GM23248 (cell line): ENCODE measurements at places on chromosomes 11 and 22.

- no peak for DNase-seq
These were observed 15.2 kb downstream of the E2F8 start for GRCh38 chr11:19225581-19225980.

GRCh38 chr11:68508425-68508824 is 47.9 kb downstream of the PPP6R3 start:
- no peak for DNase-seq

- peak; percentile 50 for DNase-seq
These were observed 30.1 kb upstream of the FIBIN start for GRCh38 chr11:26963764-26964163.

GRCh38 chr22:47294576-47294975 is 532.1 kb downstream of the TBC1D22A start:
- DNase-seq = no peak

- no peak for DNase-seq
These were observed 15.1 kb downstream of the RCN1 start for GRCh38 chr11:32105871-32106560.

DNA sequence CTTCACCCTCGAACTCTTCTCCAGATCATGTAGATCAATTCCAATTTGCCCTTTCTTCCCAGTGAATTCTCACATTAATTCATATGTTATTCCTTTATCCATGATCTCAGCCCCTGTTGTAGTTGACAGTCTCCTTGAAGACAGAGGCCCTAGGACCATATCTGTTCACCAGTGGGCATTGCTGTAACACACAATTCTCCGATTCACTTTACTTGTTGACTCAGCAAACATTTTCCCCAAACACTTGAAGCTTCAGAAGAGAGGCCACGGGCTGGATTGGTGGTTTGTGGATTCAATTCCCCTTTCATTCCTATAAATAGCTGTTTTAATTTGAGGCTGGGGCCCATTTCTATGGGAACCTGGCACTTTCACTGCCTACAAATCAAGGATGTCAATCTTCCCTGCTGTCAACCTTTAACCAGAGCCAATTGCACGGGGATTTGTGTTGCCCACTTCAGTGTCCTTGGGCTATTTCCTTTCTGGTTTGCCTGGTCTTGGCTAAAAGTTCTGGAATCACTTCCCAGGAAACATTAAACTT is 393.0 kb upstream of the KIRREL3 start:
- DNase-seq = no peak

- peak; percentile 64 for DNase-seq
These were observed 7.2 kb downstream of the KCNK7 start for GRCh38 chr11:65588199-65589054.

DNA sequence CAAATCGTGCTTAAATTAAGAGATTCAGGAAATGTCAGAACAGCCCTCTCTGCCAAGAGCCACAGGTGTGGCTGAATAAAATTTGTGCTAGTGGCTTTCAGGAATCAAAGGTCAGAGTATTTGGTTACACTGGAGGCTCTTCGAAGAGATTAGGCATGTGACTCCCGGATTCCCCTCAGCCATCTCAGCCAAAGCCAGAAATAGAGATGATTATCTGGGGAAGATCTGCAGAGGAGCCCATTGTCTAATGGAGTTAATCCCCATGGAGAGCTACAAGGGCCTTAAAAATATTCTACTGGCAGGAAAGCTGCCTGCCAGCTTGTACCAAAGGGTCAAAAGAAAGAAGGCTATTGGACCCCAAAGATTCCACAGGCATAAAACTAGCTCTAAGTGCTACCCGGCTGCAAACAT is 1259.5 kb downstream of the TBC1D22A start:
- no peak for DNase-seq

- no peak for DNase-seq
These were observed 39.8 kb downstream of the MYO18B start for GRCh38 chr22:25781801-25782200.

DNA sequence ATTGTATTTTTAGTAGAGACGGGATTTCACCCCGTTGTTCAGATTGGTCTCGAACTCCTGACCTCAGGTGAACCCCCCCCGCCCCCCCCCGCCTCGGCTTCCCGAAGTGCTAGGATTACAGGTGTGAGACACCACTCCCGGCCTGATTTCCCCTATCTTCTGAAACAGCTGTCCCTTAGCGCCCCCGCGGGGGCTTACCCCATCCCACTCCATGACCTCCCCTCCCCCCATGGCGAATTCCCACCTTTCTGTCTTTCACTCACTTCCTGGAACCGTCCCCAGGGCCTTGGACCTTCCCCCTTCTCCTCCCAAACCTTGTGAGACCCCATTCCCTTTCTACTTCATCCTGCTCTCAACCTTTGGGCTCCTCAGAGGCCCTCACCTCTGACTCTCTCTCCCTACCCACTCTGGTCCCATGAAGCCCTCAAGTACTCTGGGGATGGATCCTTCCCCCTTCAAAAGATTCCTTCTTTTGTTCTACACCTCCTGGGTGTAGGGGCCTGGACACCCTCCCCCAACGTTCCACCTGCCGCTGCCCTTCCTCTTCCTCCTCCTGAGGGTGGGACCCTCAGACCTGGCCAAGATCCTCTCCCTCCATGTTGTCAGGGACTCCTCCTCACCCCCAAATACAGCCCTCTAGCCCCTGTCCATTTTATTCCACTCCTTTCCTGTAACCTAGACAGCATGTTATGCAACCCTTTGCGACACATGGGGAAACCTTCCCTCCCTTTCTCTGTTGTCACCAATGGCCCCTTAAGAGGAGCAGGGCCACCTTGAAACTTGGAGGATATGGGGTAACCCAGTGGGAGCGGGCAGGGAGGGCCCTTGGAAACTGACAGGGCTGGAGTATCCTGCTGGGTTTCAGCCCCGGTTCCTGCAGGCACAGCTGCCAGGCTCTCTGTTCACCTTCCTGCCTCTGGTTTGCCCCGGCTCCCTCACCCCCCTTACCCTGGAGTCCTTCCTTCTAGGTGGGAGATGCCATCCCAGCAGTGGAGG is 1.1 kb downstream of the PRDX5 start:
- DNase-seq = peak; percentile 42

GRCh38 chr11:31960126-31960525 is 130.7 kb upstream of the RCN1 start:
- DNase-seq = peak; percentile 32

DNA sequence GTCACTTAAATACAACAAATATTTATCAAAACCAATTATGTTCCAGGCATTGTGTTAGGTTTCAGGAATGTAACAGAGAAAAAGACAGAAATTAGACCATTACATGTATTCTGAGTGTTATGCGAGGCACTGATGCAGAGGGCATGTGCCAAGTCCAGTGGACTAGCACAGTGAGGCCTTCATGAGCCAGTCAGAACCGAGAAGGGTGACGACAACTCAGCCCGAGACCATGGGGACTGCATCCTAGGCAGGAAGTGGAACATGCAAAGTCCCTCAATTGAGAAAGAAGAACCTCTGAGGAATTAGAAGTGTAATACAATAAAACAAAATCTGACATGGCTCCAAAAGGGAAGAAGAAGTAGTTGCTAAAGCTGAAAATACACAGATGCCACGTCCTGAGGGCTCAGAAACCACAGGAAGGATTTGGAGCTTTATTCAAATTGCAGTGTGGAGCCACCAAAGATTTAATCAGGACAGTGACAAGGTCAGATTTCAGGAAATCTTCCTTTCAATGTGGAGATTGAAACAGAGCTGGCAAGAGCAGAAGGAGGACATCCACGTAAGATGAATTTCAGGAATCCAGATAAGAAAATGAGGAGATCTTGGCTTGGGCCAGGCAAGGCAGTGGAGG is 529.6 kb downstream of the NTM start:
- DNase-seq = peak; percentile 12

GRCh38 chr11:75191330-75191717 is 40.4 kb downstream of the SLCO2B1 start:
- no peak for DNase-seq
